ENCODE measurements at places on chromosomes 2 and 18.

GRCh38 chr2:63192889-63193774 is 142.5 kb downstream of the OTX1 start:
- no peak for DNase-seq

DNA sequence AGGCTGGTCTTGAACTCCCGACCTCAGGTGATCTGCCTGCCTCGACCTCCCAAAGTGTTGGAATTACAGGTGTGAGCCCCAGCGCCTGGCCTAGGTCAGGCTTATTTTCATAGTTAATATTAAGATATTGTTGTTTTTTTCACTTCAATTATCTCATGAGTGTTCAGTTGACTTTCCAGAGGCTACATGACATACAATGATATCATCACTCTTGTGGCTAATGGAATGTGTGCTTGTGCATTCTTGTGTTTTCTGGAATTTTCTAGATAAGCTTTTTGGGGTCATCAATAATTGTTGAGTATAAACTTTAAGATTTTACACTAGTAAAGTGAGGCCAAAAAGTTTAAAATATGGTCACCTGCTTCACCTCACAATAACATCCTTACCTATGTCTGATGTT is 180.9 kb downstream of the FIGN start:
- DNase-seq = no peak

- peak; percentile 82 for DNase-seq
Measured at GRCh38 chr18:57353940-57354461, 1.6 kb downstream of the ST8SIA3 start.

DNA sequence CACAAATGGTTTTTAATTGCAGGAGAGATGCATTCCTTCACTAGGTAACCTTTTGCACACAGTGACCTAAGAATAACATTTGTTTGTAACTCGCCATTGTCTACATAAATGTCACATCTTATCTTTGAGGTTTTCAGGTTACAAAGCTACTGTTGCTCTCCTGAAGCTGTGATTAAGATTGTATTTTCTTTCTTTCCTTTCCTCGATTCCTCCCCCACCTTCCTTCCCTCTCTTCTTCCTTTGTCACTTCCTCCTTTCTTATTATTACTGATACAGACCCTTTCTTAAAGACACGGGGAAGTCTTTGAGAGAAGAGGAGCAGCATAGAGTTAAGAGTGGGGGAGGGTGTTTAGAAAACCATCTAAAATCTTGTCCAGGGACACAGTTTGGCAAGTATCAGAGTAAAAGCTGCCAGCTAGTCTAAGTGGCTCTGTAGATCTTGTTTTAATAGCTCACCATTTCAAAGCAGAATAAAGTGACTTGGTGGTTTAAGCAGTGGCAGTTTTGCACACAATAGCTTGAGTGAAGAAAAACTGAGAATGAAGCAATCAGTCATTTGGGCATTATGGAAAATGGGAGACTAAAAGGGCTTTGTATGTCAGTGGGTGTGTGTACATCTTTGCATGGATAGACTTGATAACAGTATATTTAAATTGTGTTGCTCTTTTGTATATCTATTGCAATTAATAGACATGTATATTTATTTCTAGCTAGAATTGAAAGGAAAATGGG is 10.9 kb downstream of the CERS6 start:
- DNase-seq = no peak

GRCh38 chr18:7696780-7697179 is 129.7 kb downstream of the PTPRM start:
- DNase-seq = no peak

GRCh38 chr18:26869640-26870039 is 4.1 kb upstream of the AQP4 start:
- no peak for DNase-seq

GRCh38 chr2:231604101-231604684 is 11.5 kb downstream of the TEX44 start:
- no peak for DNase-seq

DNA sequence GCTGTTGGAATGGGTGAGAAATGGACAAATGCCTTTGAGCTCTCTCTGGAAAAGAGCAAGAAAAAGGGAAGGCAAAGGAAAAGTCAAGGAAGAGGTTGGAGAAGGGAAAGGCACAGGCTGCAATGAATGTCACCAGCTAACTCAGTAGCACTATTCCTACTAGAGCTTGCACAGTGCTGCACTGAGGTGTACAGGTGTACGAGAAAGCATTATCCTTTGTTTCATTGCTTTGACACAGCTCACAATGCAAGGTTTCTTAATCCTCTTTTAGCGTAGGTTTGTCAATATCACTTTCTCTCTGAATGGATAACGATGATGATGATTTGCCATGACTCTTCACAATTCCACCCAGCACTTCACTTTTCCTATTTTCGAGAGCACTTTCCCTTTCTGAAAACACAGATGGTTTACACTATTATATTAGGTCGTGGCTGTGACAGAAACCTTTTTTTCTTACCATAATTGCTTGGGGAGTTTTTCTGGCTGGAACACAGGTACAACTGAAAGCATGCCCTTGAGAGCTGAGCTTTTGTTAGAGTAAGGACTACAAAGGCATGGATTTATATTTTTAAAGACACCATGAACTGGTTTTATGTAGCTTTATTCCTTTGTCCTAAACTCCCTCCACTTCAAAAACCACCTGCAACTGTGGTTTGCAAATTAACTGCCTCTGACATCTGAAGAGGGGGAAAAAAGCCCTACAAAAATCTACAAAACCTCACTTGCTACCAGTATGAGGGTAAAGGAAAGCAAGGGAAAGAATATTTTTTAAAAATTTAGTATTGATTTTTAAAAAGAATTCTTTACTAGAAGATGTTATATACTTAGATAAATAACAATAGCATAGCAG is 265.5 kb downstream of the TGIF1 start:
- no peak for DNase-seq

- no peak for DNase-seq
Measured at GRCh38 chr2:138113871-138114525, 149.7 kb downstream of the HNMT start.

DNA sequence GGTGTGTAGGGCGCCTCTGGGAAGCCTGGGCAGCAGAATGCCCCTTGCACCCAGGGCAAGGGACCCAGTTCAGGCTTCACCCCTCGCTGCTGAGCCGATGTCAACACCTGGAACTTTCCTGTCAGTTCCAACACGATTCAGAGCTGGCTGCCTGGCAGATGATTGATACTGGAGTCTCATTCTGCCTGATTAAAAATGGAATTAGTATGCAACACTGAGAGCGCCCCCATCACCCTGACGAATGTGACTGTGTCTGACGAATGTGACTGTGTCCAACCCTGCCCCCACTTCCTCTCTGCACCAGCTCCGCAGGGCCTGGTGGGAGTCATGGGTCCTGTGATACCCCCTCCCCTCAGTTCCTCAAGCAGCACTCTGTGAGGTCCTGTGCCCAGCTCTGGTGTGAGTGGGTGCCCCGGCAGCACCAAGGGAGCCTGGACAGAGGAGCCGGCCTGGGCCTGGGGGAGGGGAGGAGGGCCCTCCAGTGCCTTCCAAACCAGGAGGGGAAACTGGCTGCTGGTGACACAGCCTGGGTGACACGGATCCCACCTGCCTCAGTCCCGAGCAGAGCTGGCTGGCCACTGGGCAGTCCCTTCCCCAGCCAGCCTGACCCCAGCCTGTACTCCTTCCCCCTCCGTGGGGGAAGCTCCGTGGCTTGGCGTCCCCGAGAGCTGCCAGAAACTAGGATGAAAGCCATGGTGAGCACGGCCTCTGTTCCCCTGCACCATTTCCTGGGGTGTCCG is 41.4 kb upstream of the ALPP start:
- DNase-seq = no peak

- no peak for DNase-seq
Measured at GRCh38 chr2:74551942-74552913, 1.5 kb downstream of the LOXL3 start.

GRCh38 chr2:223779877-223780276 is 57.5 kb downstream of the AP1S3 start:
- no peak for DNase-seq

GRCh38 chr2:191122638-191123294 is 28.0 kb downstream of the STAT4 start:
- DNase-seq = no peak

DNA sequence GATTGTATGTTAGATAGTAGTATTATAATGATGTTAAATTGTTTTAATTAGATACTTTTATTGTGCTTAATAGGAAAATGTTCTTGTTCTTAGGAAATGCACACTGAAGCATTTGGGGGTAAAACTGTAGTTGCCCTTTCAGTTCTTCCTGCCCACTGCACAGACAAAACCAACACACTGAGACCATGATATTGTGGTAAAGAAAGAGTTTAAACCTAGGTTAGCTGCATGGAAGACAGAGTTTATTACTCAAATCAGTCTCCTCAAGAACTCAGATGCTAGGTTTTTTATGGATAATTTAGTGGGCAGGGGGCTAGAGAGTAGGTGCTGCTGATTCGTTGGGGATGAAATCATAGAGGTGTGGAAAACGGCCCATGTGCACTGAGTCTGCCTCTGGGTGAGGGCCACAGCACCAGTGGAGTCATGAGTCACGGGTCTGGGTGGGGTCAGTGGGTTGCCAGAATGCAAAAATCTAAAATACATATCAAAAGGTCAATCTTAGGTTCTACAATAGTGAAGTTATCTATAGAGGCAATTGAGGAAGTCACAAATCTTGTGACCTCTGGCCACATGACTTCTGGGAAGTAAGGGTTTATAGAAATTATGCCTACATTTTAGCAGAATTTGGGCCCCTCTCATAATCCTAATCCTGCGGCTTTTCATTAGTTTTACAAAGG is 283.4 kb upstream of the FBXO11 start:
- DNase-seq = no peak

DNA sequence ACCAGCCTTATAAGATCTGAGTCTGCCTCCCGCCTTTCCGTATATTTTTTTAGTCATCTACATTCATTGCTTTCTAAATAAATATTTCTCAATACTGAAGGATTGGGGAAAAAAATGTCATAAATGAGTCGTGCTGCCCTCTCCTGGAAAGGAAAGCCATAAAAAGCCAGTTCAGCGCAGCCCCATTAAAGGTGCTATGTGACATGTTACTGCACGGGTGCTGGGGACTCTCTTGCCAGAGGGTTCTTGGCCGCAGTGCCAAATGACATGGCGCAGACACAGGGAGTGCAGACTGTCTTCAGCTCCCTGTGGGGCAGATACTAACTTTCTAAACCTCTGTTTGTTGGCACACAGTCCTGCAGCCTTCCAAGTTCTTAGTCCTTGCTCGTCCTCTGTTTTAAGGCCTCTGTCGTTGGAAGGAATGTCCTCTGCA is 53.7 kb upstream of the MAP3K20 start:
- DNase-seq = no peak

DNA sequence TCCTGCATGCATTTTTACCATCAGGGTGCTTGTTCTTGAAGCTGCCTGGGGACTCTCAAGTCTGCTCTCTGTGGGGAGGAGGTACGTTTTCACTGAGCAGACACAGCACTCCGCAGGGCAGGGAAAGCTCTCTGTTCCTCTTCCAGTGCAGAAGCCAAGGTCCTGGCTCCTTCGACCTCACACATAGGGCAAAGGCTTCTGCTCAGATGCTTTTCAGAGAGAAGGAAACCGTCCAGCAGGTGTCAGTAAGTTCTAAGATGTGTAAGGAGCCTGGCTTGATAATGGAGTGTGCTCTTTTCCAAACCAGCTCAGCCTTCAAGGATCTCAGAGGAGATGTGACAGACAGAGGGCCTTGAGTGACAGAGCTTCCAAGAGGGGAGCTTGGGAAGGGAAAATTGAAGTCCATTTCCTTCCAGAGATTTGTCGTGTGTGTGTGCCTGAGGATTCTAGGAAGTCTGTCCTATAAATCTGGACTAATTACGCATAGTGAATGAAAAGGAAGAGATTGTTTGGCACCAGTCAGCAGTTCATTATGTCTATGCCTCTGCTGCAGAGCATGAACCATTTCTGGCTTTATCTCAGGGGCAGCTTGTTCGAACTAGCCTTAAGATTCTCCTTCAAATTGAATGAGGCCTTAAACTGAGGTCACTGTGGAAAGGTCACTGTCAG is 67.3 kb upstream of the UPP2 start:
- peak; percentile 37 for DNase-seq

GRCh38 chr2:20674974-20675679 is 8.2 kb downstream of the GDF7 start:
- no peak for DNase-seq

DNA sequence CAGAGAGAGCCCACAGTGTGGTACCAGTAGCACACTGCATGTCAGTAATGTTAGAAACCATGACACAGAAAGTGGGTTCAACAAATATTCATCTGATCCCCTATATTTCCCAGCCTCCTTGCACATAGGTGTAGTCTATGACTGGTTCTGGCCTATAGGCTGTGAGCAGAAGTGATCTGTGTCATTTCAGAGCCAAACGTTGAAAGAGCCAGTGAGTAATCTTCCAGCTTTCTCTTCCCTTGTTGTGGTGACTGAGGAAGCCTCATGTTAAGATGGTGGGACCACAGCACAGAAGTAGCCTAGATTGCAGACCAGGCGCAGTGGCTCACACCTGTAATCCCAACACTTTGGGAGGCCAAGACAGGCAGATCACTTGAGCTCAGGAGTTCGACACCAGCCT is 4.1 kb downstream of the TMEM237 start:
- DNase-seq = no peak

DNA sequence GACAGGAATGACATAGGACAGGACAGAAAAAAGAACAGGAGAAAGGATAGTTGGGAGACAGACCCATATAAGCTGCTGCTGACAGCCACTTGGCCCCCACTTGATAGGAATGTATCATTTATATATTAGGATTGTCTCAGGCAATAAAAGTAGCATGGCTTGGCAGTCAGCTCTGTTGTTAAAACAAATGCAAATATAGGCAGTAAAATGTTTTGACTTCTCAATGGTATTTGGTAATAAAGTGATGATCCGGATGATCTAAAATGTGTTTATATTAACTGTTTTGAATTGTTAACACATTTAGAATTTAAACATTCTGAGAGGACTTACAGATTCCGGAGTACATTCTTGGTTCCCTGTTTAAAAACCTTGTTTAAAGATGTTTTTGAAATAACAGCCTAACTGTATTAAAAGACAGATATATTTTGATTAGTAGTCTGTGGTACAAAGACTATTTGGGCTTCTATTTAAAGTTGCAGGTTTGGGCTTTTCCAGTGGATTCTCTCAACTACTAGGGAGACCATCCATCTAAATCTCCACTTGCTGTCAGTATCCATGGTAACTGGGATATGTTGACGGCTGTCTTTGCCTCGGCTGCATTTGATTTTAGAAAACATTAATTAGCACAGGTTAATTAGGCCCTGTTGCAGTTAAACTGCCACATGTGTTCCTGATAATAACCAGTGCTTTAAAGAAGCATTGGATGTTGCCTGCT is 147.6 kb downstream of the ESCO1 start:
- no peak for DNase-seq

DNA sequence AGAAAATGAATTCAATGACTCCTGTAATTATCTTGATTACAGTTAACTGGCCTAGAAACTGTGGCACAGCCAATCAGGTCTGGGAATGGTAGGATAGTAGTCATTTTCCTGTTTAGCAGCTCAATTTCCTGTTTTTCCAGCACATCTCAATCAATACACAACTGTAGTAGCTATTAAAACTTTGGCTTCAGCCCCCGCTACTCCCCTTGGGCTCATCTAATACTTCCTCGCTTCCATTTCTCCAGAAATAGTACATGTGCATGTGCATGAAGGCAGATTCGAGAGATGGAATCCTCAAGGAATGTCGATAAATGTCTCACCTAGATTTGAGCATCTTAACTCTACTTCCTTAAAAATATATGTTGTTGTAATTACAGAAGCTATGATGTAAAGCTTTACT is 9.7 kb downstream of the COBLL1 start:
- DNase-seq = no peak

- DNase-seq = no peak
Measured at GRCh38 chr18:6868033-6868432, 138.5 kb downstream of the ARHGAP28 start.
